ENCODE measurements at places on chromosomes 2 and 18.
A peak's percentile ranks its signal among the peaks of the same experiment; 100 is the strongest.

- no peak for DNase-seq
Measured at GRCh38 chr18:32930695-32931301, 158.0 kb upstream of the KLHL14 start.

- no peak for DNase-seq
Measured at GRCh38 chr2:140680862-140681261, 1450.0 kb downstream of the LRP1B start.

DNA sequence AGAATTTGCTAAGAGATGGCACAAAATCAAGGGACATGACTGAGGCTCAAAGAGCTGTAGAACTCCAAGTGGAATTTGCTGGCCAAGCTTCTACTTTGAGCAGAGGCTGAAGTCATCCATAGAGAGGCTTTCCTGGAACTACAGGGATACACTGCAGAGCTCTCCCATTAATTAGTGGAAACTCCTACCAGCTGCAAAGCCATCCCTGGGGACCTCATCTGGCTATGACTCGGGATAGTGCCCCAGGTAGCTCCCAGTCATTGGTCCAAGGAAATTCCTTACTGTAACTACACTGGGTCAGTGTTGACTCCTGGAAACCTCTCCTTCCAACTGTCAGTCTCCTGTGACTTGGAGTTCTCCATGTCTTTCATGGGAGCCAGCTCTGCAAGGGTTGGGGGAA lies 10.5 kb upstream of the GALM start:
- no peak for DNase-seq

- DNase-seq: no peak
Measured at GRCh38 chr2:127044977-127045661, 61.8 kb downstream of the BIN1 start.

DNA sequence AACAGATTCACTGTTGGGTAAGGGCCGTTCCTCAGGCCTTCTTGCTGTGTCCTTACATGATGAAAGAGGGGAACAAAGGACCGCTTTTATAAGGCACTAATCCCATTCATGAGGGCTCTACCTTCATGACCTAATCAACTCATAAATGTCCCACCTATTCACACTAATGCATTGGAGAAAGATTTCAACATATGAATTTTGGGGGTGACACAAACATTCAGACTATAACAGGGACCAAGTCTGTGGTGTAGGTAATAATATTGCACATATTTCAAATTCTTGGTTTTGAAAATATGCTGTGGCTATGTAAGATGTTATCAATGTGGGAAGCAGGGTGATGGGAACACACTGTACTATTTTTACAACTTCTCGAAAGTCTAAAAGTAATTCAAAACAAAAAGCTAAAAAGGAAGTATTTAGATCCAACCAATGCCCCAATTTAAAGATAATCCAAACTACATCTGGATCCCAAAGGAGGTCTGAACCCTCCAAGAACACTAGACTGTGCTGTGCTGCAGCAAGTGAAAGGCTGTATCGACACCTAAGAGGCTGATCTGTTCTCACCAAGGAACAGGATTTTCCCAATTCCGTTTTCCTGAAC lies 82.4 kb upstream of the TGIF1 start:
- no peak for DNase-seq

- DNase-seq: no peak
Measured at GRCh38 chr2:46921676-46922448, 6.3 kb upstream of the MCFD2 start.

DNA sequence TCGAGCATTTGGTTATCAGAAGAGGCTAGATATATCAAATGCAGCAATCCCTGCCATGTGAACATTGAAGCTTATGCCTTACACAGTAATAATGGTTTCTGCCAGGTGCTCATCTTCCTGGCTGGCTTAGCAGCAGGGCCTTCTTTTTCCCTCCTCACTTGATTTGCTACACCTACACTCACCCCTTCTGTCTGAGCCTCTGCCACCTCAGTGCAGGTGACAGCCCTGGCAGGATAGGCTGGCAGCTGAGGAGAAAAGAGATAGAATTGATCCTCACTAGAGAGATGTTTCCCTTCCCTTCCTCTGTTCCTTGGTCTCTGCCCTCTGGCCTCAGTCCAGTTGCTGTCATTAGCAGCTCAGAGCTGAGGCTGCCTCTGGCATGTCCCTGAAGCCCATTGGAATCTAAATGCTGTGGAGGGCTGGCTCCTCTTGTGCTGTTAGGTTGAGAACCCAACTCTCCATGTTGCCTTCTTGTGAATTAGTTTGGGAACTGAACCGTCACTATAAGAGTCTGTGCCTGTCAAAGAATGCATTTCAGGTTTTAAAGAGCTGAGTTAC lies 18.2 kb downstream of the MPHOSPH10 start:
- no peak for DNase-seq

GRCh38 chr18:41064916-41065315 lies 890.1 kb upstream of the PIK3C3 start:
- no peak for DNase-seq

- DNase-seq: peak; percentile 29
Measured at GRCh38 chr2:205706769-205707381, 24.6 kb downstream of the NRP2 start.

DNA sequence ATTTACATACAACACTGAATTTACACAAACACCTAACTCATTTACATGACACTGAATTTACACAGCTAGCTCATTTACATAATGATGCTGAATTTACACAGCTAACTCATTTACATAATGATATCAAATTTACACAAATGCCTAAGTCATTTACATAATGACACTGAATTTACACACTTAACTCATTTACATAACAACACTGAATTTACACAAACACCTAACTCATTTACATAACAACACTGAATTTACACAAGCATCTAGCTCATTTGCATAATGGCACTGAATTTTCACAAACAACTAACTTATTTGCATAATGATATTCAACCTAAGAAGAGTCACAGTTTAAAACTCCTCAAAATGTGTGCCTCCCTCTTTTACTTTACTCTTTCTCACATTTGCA lies 511.7 kb downstream of the GALR1 start:
- no peak for DNase-seq

GRCh38 chr2:203446780-203447179 lies 88.3 kb downstream of the RAPH1 start:
- no peak for DNase-seq

DNA sequence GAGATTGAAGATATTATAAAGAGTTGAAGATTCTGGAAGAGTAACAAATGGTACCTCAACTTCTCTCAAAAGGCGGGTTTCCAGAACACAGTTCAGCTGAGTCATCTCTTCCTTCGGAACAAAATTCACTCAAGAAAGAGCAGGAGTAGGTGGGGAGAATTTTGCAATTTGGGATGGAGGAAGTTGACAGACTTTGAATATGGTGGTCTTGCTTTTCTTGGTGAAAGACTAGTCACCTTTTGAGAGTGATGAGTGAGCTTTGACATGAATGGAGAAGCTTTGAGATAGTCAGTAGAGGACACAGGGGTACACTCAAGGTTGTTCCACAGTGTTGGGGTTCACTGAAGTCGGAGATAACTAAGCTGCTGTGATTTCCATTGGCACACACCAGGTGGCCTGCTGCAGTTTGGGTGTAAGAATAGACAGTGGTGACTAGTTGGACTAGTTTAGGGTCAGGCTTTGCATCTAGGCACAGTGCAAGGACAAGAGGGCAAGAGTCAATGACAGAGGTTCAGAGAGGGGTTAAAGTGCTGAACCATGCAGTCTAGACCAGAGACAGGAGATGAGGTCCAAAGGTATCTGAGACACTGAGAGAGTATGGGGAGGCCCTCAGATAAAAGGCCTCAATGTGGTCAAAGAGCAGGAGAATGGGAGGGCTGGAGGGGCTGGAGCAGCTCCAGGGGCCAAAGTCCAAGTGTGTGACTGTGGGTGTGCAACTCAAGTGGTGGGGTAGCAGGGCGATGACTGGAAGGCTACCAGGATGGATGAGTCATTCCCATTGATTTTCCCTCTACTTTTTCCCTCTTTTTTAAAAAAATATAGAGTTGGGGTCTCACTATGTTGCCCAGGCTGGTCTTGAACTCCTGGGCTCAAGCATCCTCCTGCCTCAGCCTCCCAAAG lies 7.7 kb downstream of the CCL20 start:
- DNase-seq: no peak

DNA sequence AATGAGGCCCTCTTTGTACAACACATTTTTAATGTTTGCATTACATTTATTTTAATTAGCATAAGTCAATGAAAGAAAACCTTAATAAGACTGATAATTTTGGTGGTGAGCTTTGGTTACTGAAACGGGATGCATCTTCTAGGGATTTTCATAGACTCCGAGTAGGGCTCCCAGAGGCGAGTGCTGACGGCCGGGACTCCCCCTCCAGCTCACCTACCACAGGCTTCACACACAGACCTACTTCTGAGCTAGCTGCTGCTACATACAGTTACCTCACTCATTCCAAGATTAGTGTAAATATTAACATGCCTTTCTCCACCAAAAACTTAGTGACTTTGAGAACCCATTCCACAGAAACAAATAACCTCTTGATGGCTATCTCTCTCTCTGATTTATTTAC lies 271.1 kb downstream of the GALR1 start:
- no peak for DNase-seq

- DNase-seq: peak; percentile 81
Measured at GRCh38 chr2:214410918-214411554, at the start of gene VWC2L. Gene VWC2L (plus strand): TSS chr2:214411054. CDS start chr2:214414194, 3,140 bp downstream.

DNA sequence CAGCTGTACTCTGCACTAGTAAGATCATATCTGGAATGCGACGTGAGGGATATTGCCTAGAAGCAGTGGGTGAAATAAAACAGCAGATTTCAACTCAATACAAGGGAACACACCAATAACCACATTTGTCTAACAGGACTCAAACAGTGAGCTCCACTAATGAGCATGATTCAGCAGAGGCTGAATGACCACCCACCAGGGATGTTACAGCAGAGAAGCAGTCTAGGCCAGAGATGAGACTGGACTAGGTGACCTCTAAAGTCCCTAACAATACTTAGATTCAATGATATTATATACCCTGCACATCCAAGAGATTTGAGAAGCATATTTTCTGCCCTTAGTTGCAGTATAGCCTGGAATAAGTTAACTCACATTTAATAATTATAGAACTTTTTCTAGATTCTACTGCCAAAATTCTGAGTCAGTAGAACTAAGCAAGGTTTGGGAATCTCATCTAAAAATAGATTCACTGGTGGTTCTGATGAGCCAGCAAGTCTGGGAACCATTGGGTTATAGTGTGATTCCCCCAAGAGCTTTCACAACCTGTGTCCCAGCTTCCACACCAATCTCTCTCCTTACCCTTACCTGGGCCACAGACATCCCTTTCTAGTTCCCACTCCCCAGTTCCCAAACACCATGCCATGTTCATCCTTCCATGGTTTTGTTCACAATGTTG lies 6.3 kb downstream of the THOC1 start:
- DNase-seq: no peak

GRCh38 chr18:13910986-13911385 lies 4.3 kb downstream of the MC2R start:
- no peak for DNase-seq

- DNase-seq: no peak
Measured at GRCh38 chr2:236545814-236546480, 23.7 kb upstream of the ACKR3 start.

- DNase-seq: no peak
Measured at GRCh38 chr2:134307334-134307733, 53.5 kb downstream of the MGAT5 start.

DNA sequence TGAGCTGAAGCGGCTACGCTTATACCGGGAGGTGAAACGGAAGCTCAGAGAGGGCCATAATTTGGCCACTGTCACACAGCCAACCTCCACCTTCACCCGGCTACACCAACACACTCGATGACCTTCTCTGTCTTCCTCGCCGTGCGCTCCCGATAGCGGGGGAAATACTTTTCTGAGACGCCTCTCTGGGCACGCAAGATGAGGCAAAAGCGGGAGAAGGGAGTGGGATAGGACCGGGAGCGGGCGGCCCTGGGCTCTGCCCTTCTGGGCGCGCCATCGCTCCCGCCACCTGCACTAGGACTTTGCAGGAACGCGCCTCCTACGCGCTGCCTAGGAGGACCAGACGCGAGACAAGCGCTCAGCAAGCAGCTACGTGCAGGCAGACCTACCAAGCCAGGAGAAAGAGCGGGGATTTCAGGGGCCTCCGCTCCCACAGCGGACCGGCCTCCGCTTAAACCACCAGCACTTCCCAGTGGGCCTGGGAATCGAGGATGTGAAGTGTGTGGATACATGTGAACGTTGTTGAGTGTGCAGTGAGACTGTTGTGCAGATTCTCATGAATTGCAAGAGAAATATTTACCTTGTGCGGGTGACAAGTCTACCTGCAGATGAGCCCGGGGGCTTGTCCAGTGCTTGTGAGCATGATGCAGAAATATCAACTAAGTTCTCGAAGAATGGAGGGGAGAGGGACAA lies 11.4 kb downstream of the SIX3 start:
- peak; percentile 80 for DNase-seq

DNA sequence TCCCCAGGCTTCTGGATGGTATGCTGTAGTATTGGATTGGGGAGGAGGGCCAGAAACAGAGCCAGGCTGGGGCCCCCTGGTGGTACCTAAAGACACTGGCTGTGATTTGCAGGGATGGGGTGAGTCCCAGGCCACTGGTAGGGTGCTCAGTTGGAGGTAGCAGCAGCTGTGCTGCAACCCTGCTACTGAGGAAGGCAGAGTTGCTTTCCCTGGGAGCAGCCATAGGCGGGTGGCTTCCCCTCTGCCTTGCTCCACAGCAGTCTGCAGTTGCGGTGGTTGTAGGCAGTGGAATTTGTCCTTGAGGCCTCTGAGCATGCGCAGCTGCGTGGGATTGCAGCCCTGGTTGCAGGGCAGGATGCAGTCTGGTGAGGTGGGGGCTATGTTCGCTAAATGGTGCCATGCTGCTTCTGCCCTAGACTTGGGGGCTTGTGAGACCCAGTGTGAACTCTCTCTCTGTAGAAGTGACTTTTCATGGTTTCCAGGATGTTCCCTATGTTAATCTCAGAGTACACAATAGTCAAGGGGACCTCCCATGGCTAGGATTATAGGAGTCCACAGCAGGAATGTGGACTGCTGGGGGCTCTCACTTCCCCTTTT lies 443.5 kb downstream of the XIRP2 start:
- peak; percentile 34 for DNase-seq

All from retina (tissue), 1 donor.